ENCODE measurements at places on chromosomes 2 and 18.

DNA sequence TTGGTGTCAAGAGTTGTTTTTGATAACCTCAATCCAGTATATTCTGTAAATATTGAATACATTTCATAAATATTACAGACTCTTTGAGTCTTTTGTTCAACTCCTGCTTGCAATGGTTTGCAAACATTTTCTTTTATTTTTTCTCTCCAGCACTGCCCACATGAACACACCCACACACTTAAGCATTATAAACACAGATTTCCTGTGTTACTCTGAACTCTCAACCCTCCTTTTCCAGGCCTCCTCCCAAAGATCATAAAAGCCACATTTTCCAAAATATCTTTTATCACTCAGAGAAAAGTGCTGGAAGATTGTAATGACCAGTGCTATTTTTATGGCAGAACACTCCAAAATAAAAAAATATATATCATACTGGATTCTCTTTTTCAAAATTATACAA lies 20.5 kb downstream of the ARHGAP25 start:
- no peak for DNase-seq

DNA sequence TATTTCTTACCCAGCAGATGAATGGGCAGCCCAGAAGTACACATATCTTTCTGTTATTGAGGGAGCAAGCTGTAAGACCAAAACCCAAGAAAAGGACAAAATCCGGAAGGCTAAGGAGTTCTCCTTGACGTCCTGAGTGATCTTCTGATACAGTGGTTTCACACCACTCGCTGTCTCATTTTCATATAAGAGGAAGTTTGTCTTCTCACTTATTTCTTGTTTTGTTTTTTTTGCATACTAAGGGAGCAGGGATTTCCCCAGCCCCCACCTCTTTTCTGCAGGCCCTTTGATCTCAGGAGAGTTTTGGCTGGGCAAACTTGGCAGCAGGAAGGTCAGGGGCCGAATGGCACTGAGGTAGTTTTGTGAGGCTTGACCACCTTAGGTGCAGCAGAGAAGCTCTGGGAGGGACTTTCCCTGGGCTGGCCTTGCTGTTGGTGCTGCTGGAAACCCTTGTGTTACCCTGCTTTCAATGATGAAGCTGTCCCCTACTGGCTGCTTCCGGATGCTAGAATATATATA lies 13.3 kb downstream of the CHRNA1 start:
- no peak for DNase-seq

GRCh38 chr2:231527955-231528635 lies 2.1 kb downstream of the NMUR1 start:
- DNase-seq, result no peak

GRCh38 chr2:235642446-235643098 lies 148.7 kb downstream of the AGAP1 start:
- DNase-seq, result no peak

DNA sequence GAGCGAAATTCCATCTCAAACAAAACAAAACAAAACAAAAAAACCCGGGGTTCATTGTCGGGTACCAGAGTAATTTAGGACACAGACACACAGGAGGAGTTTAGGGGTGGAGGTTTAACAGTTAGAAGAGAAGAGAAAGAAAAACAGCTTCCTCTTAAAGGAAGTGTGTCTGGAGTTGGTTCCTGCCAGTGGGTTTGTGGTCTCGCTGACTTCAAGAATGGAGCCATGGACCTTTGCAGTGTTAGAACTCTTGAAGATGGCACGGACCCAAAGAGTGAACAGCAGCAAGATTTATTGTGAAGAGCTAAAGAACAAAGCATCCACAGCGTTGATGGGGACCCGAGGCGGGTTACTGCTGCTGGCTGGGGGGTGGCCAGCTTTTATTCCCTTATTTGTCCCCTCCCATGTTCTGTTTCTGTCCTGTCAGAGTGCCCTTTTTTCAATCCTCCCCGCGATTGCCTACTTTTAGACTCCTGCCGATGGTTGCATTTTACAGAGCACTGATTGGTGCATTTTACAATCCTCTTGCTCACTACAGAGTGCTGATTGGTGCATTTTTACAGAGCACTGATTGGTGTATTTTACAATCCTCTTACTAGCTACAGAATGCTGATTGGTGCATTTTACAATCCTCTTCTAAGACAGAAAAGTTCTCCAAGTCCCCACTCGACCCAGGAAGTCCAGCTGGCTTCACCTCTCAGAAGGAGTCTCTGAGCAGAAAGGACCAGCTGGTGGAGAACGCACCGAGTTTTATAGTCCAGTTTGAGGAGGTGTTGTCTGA lies 28.7 kb upstream of the ATP8B1 start:
- DNase-seq, result no peak

GRCh38 chr2:105867587-105867986 lies 122.9 kb downstream of the NCK2 start:
- no peak for DNase-seq
